ENCODE measurements at places on chromosomes 13 and 19.

DNA sequence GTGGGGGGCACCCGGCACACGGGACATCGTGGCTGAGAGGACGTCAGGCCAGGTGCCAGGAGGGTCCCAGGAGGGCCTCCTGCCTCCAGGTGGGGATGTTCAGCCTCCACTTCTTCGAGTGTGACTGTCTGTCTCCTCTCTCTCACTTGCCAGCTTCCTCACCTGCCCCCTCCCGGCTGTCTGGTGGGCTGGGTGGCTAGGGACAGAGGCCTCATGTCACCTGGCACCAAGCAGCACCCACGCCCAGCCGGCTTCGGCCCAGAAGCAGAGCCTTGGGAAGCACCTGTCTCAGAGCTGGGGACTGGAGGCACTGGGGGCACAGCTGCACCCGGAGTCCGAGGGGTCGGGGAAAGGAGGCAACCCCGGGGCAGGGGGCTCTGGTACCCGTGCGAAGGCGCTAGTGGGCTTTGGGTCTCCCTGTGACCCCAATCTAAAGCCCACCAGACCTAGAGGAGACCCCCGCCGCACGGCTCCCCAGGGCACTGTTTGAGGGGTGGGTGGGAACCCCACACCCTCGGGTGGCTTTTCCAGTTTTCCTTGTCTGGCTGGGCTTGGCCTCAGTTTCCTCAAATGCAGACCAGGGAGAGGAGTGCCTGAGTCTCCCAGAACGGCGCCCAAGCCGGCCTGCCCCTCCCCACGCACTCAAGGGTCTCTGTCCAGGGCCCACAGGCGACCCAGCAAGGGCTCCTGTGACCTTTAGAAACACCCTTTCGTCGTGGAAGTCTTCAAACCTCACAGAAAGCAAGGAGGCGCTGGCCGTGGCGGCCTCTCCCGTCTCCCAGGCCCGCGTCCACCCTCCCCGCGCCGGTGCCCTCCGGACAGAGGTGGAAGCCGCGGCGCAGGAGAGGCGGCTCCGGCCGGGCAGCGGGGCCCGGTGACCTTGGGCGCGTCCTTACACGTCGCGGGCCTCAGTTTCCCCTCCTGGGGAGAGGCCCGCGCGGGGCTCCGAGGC is 664 bp upstream of the HCN2 start:
- DNase-seq: no peak

DNA sequence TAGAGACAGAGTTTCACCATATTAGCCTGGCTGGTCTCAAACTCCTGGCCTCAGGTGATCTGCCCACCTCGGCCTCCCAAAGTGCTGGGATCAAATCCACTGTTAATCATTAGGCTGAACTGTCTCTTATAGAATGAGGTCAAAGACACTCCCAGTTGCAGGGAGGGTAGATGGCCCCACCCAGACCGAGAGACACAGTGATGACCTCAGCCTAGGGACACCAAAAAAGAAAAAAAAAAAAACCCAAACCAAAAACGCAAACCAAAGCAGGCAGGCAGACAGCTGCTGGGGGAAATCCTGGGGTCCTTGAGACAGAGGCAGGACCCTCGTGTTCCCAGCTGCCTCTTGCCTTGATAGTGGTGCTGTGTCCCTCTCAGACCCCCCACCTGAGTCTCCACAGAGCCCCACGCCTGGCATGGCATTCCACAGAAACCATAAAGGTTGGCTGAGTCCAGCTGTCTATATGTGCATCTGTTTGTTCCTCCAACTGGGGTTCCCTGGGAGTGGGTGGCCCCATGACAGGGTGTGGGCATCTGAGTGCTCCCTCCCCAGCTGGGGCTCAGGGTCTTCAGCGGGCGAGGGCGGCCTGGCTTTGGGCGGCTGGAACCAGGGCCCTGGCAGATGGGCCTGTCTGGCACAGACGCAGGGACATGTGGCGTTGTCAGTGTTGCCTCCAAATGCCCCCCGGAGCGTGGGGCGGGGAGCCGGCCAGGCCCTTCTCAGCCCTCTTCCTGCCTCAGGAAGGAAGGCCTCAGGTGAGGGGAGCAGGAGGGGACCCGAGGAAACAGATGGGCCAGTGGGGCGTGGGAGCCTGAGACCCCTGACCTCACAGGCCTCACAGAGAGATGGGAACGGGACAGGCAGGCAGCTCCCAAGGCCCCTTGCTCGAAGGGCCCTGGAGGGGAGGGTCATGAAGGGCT is 5.2 kb downstream of the DAND5 start:
- no peak for DNase-seq

- DNase-seq: no peak
Measured at GRCh38 chr13:111304603-111305289, 15.7 kb upstream of the TEX29 start.

DNA sequence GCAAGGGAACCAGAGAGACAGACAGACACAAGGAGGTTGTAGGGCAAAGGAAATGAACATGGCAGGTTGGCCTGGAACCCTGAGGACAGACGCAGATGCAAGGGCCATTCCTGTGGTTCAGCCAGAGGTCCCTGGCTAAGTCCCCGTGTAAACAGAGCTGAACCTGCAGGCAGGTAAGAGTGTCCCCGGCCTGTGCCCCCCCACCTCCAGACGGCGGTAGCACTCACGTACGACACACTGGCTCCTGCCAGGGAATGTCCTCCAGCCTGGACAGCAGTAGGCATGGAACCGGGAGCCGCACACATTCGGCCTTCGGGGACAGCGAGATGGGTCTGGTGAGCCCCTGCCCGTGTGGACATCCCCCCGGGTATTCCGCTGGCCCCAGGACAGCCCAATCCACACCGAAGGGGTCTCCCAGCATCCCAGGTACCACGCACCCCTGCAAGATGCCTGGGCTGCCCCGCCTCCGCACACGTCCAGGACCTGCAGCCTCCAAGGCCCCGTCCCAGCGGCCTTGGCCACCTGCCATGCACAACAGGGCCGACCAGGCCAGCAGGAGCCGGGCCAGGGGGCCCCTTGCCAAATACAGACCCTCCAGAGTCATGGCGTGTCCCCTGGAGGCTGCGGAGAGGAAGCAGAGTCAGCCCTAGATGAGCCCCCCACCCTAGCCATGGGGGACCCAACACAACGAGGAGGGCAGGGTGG is 2.4 kb downstream of the FBN3 start:
- no peak for DNase-seq

- DNase-seq: no peak
Measured at GRCh38 chr13:48507021-48507420, 25.9 kb downstream of the RCBTB2 start.

GRCh38 chr13:111976474-111977178 is 90.3 kb upstream of the SOX1 start:
- DNase-seq: no peak
